ENCODE measurements at places on chromosomes 11 and 22.

- H3K27ac ChIP-seq: no peak overlapping the region
- no peak overlapping the region for H3K4me3 ChIP-seq
- DNase-seq: no peak
- no peaks in the 10 kb centered on the region for H3K4me1 ChIP-seq
These were observed 41.4 kb downstream of the AMPD3 start for GRCh38 chr11:10496296-10496936.

- peak overlapping the region; percentile 64 for H3K27ac ChIP-seq
- peak overlapping the region; percentile 51 for H3K4me3 ChIP-seq
- no peaks in the 10 kb centered on the region for H3K36me3 ChIP-seq
- DNase-seq: peak; percentile 61
- H3K27me3 ChIP-seq: no peaks in the 10 kb centered on the region
These were observed 631 bp downstream of the PHF21A start for GRCh38 chr11:46120346-46121300.

GRCh38 chr11:16809886-16810668 lies 71.6 kb downstream of the C11orf58 start:
- DNase-seq: no peak
- H3K36me3 ChIP-seq: no peaks in the 10 kb centered on the region
- no peak overlapping the region for H3K27ac ChIP-seq
- no peak overlapping the region for H3K4me3 ChIP-seq

- H3K36me3 ChIP-seq: no peaks in the 10 kb centered on the region
- peaks cover 8% of the 10 kb centered on the region for H3K4me1 ChIP-seq
- no peak overlapping the region for H3K4me3 ChIP-seq
- no peak overlapping the region for H3K27ac ChIP-seq
- no peak for DNase-seq
These were observed 25.6 kb downstream of the PARVB start for GRCh38 chr22:44049486-44050231.

GRCh38 chr11:70556884-70557741 lies 158.8 kb downstream of the CTTN start:
- H3K27me3 ChIP-seq: no peaks in the 10 kb centered on the region
- no peaks in the 10 kb centered on the region for H3K36me3 ChIP-seq
- DNase-seq: no peak
- H3K4me1 ChIP-seq: no peaks in the 10 kb centered on the region
- no peak overlapping the region for H3K4me3 ChIP-seq

GRCh38 chr22:46242076-46242475 lies 8.0 kb downstream of the CDPF1 start:
- peaks cover 24% of the 10 kb centered on the region for H3K4me1 ChIP-seq
- no peak overlapping the region for H3K4me3 ChIP-seq
- H3K36me3 ChIP-seq: peaks cover 10% of the 10 kb centered on the region
- H3K27ac ChIP-seq: no peak overlapping the region
- H3K27me3 ChIP-seq: no peaks in the 10 kb centered on the region
